ENCODE measurements at places on chromosomes 4 and X.

- DNase-seq, result no peak
These were observed 24.9 kb downstream of the CXCL8 start for GRCh38 chr4:73765296-73765695.

DNA sequence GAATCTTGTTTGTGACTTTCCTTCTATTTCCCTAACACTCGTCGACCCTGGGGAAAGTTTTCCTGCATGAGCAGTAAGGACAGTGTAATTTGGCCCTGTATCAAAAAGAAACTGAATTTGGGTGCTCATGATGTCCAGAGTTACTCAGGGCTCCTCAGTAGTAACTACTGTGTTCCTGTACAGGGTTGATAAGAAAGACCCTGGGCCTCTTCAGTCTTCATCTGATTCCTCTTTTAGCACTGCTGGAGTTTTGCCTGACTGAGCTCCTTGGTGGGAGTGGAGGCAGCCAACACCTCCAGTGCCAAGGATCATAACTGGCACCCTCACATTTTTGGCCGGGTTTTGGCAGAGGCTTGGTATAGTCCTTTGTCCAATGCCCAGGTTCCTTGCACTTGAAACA is 7.1 kb upstream of the AREG start:
- no peak for DNase-seq

- DNase-seq, result no peak
These were observed 17.4 kb upstream of the UBA1 start for GRCh38 chrX:47176101-47176740.

DNA sequence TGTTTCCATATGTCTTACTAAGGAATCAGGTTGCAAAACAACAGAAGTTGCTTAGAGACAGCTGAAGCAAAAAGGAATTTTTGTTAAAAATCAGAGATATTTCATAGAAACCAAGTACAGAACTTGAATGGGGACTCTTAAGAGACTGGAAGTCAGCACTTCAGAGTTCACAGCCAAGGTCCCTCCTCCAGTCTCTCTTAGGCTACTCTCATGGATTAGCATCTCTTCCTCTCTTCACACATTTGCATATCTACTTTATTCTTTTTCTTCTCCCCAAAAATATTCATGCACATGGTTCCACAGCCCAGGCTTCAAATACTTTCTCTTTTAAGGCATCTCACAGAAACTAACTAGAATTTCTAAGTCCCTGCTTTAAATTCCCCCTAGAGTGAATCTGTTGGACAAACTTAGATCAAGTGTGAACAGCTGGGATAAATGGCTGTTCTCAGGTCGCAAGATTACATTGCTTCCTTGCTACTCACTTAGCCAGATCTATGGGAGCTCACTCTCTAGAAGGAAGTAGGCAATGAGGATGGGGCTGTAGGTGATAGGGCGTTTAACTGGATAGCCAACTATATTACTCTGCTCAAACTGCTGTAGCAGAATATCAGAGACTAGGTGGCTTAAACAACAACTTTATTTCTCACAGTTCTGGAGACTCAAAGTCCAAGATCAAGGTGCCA is 73.7 kb upstream of the GALNT7 start:
- DNase-seq, result no peak

GRCh38 chrX:76172325-76172893 is 453 bp upstream of the PBDC1 start:
- no peak for DNase-seq

DNA sequence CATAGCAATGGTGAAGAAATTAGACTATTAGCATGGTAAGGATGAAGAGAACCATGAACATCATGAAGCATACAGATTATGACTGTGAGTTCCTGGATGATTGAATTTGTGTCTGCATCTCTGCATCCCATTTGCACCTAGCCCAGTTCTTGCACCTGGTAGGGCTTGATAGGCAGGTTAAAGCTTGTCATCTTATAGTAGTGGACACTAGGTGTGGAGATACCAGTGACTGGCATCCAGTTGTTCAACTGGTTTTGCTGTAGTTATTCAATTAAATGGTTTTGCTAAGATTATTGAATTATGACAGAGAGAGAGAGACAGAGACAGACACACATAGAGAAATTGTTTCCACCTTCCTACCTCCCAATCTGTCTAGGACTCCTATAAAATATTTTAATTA is 5.0 kb downstream of the ADH7 start:
- DNase-seq, result no peak

- no peak for DNase-seq
These were observed 229.0 kb downstream of the PPARGC1A start for GRCh38 chr4:23660865-23661264.

DNA sequence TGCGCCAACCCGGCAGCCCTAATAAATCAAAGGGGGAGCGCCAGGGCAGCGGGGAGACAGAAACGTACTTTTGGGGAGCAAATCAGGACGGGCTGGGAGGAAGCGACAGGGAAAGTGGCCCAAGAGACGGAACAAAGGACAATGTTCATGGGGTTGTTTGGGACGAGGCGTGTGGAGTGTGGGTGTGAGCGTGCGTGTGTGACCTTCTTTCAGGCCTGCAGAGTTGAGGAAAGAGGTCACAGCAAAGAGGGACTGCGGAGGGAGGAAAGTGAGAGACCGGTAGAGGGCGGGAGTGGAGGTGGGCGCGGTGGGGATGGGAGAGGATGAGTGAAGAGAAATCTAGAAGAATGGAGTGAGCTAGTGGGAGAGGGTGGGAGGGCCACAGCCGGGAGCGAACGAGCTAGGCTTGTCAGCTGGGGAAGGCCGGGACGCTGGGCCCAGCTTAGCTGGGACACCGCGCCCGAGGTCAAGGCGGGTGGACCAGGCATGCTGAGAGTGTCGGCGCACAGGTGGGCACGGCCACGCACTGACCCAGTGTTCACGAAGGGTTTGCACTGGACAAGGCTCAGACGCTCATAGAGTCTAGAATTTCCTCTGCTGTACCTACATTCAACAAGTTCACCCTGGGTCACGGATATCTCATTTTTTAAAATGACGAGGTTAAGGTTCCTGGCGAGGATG is 14.7 kb upstream of the PITX2 start:
- DNase-seq, result no peak

GRCh38 chr4:4422856-4423499 is 36.1 kb downstream of the NSG1 start:
- DNase-seq, result no peak

DNA sequence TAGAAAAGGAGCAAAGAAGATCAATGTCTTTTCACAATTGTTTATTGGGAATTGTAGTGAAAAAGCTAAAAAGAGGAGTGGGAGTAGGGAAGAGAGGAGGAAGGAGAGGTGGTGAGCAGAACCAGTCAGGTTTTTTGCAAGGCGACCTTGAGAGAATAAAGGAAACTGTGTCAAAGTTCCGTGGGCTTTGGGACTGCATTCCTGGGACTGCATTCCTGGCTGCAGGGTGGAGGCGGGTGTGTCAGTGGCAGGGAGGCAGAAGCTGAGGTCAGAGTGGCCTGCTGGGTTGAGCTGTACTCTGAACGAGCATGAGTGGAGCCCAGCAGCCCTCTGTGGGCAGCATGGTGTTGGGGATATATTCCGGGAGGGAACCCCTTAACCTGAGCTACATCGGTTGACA is 66.8 kb upstream of the UCP1 start:
- no peak for DNase-seq

- no peak for DNase-seq
These were observed 84.2 kb upstream of the EGFL6 start for GRCh38 chrX:13485167-13485566.

GRCh38 chrX:4268676-4269075 is 555.2 kb upstream of the PRKX start:
- DNase-seq, result no peak

GRCh38 chrX:71214604-71215337 is 8.3 kb upstream of the GJB1 start:
- DNase-seq, result no peak

GRCh38 chr4:71711985-71712348 is 71.9 kb downstream of the GC start:
- no peak for DNase-seq

- DNase-seq, result no peak
These were observed 2.5 kb downstream of the CXorf38 start for GRCh38 chrX:40644821-40645358.

- no peak for DNase-seq
These were observed 75.3 kb downstream of the HMGB2 start for GRCh38 chr4:173258866-173259265.

DNA sequence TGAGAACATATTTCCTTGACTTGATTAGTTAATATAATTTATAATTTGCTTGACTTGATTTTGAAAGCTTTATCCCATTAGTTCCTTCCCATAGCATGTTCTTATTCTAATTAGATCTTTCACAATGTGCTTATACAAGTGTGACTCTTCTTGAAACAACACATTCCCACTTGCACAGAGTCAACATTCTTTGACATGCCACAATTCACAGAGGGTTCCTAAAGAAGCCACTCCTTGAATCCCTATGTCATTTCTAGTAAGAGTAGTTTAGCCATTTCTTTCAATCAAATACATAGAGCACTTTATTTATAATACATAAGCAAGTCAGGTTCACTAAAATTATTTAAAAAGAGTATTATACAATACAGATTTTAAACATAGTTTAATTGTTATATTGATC is 228.9 kb upstream of the GRID2 start:
- DNase-seq, result no peak

GRCh38 chr4:40730091-40730679 is 19.6 kb upstream of the NSUN7 start:
- no peak for DNase-seq

- no peak for DNase-seq
These were observed 49.5 kb upstream of the ATP6AP2 start for GRCh38 chrX:40531056-40531826.

GRCh38 chr4:28675582-28675981 is 1814.9 kb downstream of the STIM2 start:
- DNase-seq, result no peak

DNA sequence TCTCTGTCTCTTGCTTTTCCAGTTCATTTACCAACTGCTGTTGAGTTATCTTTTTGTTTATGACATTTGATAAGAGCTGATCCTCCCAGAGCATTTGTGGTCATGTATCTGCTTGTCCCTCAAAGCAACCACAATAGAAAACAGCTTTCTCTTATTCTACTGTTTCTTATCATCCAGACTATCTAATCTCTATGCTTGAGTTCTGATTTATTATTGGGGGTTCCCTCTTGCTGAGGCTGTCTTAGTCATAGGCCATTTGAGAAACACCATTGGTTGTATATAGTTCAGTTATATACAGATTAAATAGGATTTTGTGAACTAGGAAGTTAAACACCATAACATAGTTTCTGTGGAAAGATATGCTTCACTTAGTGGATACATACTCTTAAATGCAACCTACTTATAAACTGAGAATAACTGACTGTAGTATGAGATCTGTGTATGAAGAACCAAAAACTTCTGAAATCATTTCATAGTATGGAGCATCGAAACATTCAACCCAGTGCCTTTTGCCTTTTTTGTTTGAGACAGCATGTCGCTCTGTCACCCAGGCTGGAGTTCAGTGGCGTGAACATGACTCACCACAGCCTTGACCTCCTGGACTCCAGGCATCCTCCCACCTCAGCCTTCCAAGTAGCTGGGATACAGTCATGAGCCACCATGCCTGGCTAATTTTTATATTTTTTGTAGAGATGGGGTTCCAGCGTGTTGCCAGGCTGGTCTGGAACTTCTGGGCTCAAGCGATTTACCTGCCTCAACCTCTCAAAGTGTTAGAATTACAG is 75.8 kb downstream of the STIM2 start:
- DNase-seq, result no peak

GRCh38 chr4:92529510-92529909 is 225.7 kb downstream of the GRID2 start:
- DNase-seq, result no peak

GRCh38 chr4:6493658-6494304 is 21.4 kb upstream of the PPP2R2C start:
- no peak for DNase-seq

Measured in omental fat pad (tissue), 4 donors.